ENCODE measurements at places on chromosomes 16 and 17. TPM values are rescaled to one million over a fixed set of nuclear protein-coding genes. Genes with fewer than 3 reads are reported as not detected.

The SOX8 gene
- total RNA-seq: 0.35 TPM

The MEIOB gene
- total RNA-seq: 0.79 TPM

The BAIAP3 gene
- 2.2 TPM for total RNA-seq

The CNTNAP4 gene
- total RNA-seq: not detected

The KCNH6 gene
- total RNA-seq: not detected

The PITPNM3 gene
- 0.73 TPM for total RNA-seq

The GNAO1 gene
- 0.74 TPM for total RNA-seq

The ITGAD gene
- not detected for total RNA-seq

The SRCIN1 gene
- total RNA-seq: not detected

The MT1M gene
- not detected for total RNA-seq

DNA sequence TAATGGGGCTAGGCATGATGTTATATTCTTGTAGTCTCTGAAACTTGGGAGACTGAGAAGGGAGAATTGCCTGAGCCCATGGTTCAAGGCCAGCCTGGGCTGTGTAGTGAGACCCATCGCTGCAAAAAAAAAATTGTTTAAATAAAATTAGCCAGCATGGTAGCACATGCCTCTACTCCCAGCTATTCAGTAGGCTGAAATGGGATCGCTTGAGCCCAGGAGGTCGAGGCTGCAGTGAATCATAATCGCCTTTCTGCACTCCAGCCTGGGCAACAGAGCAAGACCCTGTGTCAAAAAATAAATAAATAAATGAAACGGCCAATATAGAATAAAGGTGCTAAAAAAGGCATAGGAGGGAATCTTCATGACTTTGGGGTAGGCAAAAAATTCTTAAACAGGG lies 13.9 kb upstream of the SLX4 start:
- no peak for ATAC-seq

DNA sequence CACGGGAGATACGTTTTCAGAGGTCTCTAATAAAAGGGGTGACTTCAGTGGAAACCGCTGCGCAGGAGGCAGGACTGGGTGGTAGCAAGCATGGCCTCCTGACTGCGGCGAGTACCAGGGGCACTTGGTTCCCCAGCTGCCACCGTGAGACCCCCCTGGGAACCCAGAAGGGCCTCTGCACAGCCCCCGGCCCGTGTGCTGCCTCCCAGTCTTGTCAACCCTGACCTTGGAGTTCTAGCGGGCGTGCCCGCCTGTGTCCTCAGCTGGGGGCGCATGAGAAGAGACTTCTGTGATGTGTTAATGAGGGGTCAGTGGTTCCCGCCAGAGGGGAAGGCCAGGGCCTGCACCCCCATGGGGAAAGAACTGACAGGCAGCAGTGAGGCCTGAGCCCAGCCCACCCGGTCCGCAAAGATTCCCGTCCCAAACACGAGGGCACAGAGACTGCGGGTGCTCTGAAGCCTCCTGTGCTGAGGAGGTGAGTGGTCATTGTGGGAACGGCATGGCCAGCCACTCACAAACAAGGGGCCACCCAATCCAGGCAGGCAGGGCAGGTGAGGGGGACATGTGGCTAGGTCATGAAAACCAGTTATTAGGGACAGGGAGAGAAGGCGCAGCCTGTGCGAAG lies 9.4 kb downstream of the ZNF276 start:
- ATAC-seq: no peak

DNA sequence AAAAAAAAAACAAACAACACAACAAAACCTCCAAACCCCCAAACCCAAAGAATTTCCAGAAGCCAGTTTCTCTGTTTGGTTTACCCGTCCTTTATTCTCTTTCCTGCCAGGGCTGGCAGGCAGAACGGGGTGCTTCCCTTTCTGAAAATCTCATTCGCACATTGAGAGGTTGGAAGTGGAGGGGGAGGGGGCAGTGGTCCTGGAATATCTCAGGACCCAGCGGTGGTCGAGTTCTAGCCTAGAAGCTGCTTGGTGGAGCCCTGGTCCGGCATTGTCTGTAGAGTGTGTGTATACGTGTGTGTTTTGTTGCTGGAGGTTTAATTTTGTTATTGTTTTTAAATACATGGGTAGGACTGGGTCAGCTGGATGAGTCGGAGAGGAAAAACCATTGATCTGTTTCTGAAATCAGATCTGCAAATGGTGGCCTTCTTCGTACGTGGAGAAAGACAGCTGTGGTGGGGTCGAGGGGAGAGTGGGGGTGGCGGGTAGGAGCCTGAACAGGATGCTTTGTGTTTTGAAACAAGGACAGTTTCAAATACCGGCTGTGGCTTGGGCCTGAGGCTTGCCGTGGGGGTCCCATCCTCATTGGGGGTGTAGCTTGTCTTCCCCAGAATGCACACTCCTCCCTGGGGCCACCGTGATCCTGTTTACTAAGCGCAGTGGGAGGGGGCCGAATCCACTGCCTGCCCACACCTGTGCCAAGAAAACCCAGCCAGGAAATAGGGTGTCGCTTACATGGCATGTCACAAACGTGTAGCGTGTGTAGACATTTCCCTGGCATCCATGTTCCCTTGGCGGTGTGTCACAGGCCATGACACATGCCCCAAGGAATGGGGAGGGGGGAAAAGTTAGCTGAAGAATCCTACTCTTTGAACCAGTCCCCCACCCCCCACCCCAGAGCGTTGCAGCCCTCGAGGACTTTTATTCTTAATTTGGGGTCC lies 1.6 kb downstream of the CMIP start:
- no peak for ATAC-seq

DNA sequence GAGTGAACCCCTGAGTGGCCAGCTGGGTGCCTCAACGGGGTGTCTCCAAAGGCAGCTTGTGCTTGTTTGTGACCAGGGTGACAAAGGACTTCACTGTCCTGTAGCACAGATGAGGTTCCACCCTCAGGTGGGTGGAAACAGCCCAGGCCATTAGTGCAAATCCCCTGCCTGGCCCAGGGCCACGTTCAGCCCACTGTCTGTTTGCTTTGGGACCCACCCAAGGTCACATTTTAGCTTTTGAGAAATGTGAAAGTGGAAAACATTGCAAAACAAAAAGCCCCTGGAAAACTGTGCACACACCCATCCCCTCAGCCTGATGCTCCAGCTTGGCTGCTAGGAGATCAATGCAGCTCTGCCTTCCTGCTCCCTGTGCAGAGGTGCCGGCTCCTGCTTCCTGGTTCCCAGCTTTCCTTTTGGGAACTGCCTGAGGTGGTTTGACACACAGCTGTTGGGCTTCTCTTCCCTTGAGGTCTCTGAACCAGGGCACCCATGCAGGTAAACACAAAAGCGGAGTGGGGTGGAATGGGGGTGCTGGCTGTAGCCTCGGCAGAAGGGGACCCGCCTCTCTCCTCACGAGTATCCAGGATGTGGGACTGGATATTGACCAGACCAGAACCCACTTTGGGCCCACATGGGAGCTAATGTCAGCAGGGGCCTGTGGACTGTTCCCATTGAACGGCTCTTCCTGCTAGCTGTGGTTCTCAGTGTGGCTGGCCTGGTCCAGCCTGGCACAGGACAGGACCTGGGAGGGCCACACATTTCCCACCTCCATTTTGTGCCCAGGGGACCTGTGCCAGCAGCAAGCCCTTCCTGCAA lies 7.9 kb upstream of the SPHK1 start:
- ATAC-seq: no peak

DNA sequence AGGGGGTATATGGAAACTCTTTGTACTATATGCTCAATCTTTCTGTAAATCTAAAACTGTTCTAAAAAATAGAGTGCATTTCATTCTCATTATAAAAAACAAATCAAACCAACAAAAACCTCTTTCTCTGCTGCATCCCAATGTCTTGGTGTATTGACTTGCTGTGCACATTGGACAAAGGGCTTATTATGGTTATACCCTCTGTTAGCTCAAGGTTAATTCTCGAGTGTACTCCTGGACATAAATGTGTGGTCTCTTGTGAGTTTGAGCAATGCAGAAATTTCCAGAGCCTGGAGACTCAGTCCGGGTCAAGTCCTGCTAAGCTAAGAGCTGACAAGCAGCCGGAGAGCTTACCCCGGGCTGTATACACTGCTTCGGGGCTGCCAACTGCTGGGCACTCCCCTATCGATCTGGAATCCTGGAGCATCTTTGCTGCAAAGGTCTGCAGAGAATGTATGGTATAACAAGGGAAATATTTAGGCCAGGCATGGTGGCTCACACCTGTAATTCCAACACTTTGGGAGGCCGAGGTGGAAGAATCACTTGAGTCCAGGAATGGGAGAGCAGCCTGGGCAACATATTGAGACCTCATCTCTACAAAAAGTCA lies 66.2 kb upstream of the BRD7 start:
- no peak for ATAC-seq

DNA sequence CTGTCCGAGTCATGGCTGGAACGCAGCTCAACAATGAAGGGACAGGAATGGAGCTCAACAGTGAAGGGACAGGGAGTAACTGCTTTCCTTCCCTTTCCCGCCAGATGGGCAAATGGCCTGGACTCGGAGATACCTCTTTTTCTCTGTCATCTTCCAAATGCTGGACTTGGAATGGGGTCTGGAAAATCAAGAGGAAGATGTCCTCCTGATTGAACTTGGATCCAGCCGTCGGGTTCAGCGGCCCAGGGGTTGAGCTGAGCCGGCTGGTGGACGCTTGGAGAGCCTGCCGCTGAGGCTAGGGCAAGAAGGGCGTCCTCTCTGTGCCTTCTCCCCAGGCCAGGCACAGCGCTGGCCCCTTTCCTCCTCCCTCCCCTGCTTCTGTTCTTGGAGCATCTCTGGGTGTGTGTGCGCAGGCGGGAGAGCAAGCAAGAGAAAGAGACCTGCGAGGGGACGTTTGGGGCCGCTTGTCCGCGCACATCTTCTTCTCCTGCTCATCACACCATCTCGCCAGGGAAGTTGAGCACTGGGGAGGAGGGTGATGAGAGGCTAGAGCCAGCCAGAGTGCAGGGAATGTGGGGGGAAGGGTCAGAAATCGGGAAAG lies 6.6 kb downstream of the NEUROD2 start:
- no peak for ATAC-seq

- no peak for ATAC-seq
Measured at GRCh38 chr17:21241564-21241963, 11.6 kb downstream of the NATD1 start.

DNA sequence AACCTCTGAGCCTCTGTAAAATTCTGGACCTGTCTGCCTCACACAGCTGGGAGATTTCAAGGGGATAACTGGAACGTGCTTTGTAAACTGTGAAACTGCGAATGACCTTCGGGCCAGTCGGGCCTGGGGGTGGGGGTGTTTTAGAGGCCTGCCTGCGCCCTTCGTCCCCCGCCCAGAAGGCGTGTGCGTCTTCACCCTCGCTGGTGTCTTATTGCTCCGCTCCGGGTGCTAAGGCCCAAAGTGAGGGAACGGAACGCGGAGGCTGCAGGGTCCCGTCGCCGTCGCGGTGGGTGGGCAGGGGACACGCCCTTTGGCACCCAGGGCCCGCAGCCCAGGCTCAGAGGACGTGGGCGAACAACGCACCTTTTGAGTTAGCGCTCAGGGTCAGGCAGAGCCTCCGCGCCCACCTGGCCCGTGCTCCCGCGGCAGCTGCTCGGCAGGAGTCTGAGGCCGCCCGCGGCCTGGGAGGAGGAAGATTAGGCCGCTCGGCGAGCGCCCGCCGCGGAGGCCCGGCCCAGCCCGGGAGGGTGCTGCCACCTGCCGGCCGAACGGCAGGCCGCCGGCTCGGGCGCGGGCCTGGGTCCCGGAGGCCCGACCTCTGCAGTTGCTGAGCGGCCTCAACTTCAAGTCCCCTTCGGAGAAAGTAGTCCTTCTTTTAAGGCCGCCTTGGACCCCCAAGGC lies 29.7 kb downstream of the DCAKD start:
- peak; percentile 81 for ATAC-seq

DNA sequence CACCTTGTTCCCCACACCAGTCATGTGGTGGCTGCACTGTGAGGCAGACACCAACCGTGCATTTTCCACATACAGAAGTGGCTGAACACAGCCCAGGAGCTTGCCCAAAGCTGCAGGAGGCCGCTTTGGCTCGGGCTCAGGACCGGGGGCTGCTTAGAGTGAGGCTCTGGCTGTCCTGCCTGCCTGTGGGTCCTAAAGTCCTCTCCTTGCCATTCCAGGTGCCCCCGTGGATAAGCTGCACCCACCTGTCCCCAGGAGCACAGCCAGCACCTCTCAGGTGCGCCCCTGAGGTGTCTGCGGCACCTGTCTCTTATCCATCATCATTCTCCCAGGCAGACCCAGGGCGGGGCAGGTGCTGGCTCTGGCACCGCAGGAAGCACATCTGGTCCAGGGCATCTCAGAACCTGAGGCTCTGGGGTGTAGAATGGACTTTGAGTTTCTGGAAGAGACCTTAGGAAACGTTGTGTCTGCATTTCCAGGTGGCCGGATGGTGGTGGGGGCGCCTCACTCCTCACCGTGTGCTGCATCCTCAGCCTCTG lies 180.5 kb upstream of the ZNF469 start:
- ATAC-seq: no peak

DNA sequence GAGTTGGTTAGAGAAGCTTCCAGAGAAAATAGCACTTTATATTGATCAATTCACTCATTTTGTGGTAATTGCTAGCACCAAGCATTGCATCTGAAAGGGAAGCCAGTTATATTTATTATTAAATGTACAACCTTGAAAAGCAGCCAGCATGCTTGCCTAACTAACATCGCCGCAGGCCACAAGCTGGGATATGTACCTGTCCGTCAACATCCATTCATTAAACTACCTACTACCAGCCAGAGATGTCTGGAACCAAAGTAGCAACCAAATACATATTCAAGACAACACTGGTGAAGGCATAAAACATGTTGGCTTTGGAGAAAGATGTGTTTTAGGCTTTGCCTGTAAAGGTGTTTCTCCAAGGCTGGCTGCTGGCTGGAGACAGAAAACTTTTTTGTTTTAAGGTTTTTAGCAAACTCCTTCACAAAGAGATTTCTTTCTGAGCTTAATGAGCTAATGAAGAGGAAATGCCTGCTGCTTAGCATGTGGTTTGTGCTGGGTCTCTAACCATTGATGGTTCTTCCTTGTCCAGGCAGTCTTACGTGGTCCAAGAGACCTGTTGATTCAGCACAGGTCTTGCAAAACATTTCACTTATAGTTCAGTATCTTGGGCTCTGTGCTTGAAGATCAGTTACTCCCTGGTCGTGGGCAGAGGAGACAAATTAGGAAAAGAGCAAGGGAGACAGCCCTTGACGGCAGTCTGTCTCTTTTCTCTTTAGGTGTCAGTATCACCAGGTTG lies 3.1 kb downstream of the ITPRIPL2 start:
- no peak for ATAC-seq

DNA sequence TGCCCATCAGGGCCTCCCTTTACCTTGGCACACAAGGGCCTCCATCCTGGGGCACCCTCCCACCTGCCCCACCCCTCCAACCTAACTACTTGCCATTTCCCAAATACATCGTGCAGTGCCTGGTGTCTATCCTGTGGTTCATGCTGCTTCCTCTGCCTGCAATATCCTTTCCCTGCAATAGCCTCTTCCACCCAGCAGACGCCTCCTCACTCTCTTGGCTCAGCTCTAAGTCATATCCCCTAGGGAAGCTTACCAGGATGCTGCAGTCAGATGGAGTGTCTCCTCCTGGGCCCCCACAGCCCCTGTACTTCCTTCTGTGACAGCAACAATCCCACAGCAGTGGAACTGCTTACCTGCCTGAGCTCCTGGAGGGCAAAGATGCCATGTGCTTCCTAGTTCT lies 36.7 kb downstream of the CCDC182 start:
- no peak for ATAC-seq

DNA sequence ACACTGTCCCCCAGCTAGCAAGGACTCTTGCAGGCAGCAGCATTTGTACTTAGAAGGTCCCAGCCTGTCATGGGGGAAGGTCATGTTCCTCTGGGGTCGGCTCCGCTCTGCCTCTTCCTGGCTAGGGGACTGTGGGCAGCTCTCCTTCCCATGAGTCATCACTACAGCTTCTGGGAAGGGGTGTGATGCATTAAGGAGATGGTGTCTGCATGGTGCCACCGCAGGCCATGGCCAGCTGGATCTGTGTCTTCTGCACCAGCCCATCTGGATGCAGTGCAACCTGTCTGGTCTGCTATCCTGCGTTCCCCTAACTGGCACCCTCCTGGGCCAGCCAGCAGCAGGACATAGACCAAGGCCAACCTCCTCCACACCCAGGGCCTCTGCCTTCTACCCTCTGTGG lies 6.3 kb downstream of the STARD3 start:
- peak; percentile 45 for ATAC-seq
